ENCODE measurements at places on chromosomes 13 and 19.

DNA sequence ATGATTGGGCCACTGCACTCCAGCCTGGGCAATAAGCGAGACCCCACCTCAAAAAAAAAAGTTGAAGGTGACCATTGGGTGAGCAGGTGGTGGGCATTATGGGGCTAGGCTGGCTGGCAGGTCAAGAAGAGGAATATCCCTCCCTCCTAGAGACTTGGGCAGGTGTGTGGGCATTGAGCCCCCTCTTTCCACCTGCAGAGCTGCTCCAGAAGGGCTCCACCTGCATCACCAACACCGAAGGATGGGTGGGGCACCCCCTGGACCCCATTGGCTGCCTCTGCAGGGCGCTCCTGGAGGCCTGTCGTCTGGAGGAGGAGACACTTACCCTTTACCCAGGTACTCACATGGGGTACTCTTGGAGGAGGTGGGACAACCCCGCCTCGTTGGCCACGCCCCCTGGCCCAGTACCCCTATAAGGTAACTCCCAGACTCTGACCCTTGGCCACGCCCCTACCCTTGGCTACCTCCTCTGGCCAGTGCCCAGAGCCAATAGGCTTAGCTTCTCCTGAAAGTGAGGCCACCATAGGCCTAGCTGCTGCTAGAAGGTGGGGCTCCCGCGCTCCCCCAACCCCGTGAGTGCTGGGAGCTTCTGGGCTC is 21.9 kb downstream of the ZSWIM4 start:
- DNase-seq, result no peak

DNA sequence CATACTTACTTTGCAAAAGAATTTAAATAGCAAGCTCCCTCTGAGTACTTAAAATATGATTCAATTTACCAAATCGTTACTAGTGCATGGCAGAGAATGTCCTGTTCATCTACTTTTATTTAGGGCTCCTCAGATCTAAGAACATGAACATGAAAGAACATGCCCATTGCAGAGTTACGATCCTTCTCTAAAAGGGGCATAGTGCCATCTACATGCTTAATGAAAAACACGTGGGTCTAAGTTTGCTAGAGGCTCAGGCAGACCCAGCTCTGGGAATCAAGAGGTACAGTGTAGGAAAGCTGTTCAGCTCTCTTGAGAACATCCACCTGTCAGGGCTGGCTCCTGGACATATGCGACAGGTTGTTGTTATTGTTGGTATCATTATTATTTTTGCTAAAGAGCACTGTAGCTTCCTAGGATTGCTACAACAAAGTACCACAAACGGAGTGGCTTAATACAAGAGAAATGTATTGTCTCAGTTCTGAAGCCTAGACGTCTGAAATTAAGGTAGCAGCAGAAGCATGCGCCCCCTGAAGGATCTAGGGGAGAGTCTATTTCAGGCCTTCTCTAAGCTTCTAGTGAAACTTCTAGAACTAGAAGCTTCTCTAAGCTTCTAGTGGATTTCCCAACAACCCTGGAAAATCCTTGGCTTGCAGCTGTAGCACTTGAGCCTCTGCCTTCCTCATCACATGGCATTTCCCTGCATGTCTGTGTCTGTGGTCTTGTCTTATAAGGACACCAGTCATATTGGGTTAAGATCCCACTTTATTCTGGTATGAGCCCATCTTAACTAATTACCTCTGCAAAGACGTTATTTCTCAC is 133.9 kb downstream of the DCT start:
- DNase-seq, result no peak

GRCh38 chr19:7552781-7553180 is 17.3 kb downstream of the PNPLA6 start:
- DNase-seq, result no peak

DNA sequence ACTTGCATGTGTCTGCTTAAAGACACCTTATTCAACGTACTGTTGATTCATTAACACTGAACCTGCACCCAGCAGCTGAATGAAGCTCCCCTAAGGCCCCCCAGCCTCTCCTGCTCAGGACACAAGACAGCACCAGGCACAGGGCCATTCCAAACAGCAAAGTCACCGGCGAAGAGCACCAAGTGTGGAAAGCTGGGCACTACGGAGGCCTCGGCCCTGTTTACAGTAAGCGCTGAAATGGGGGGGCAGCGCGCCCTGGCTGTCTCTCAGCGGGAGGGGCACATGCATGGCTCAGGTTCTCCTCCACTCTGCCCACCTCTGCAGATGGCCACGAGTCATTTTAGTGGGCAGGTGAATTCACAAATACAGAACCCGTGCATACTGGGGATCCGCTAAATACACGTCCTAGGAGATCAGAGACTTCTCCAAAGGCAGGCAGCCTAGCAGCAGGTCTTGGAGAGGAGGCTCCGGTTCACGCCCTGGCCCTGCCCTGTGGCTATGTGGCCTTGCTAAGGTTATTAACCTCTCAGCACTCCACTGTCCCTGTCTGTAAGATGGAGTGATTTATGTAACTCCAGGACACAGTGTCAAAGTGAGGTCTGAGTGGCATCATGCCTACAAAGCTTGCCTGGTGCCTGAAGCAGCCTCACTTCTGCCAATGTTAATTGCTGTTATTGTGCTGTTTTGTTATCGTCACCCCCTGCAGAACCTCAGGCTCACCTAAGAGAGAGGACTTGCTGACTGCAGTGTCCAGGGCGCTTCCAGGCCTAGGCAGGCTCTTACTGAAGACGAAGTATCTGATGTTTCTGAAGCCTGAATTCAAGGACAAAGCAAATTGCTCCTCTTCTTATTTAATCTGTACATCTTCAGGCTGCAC is 207.4 kb upstream of the SOX1 start:
- DNase-seq, result no peak

- DNase-seq, result no peak
Measured at GRCh38 chr13:21882766-21883165, 211.9 kb downstream of the FGF9 start.

GRCh38 chr13:95763601-95764000 is 86.7 kb downstream of the DNAJC3 start:
- no peak for DNase-seq

GRCh38 chr19:49741210-49741844 is 21.8 kb downstream of the TSKS start:
- no peak for DNase-seq

GRCh38 chr19:55459950-55460657 is 1.3 kb downstream of the ISOC2 start:
- no peak for DNase-seq

- no peak for DNase-seq
Measured at GRCh38 chr13:99224021-99224420, 23.4 kb downstream of the UBAC2 start.

DNA sequence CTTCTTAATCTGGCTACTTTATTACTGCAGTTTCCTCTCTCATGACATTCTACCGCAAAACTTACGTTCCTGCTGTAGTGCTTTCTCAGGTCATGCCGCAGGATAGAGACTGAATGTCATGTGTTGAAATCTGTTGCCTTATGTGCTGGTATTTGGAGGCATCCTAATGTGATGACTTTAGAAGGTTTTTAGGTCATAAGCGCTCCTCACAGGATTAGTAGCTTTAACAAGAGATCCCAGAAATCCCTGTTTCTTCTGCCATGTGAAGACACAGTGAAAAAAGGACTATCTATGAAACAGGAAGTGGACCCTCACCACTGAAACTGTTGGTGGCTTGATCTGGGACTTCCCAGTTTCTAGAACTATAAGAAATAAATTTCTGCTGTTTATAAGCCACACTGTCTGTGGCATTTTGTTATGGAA is 209.3 kb downstream of the LACC1 start:
- DNase-seq, result no peak

GRCh38 chr19:44818466-44819031 is 9.6 kb downstream of the BCAM start:
- no peak for DNase-seq

- DNase-seq, result no peak
Measured at GRCh38 chr19:28987177-28987576, 225.8 kb downstream of the UQCRFS1 start.

DNA sequence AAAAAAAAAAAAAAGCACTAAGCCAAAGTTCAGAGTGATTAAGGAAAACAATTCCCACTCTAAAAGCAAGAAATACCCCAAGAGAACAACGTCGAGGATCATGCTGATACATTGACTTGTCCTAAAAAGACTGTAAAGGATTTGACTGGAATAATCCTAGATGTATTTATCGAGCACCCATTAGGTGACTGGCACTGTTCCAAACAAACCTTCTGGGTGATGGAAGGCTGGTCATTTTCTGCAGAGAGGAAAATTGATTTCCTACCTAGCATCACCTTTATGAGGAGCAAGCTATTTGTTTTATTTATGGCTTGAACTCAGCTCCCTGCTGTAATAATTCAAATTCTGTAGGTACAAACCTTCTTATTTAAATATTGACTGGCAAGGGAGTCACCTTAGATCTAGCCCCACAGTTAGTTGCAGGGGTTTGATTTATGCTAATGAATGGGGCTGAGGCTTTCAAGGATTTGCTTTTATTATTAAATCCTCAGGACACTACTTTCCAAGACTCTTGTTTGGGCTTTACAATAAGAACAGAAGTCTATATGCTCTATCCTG is 471.0 kb downstream of the OLFM4 start:
- no peak for DNase-seq

GRCh38 chr13:40969169-40969901 is 49.8 kb downstream of the ELF1 start:
- no peak for DNase-seq

- DNase-seq, result no peak
Measured at GRCh38 chr19:22622901-22623840, 11.0 kb upstream of the ZNF492 start.

DNA sequence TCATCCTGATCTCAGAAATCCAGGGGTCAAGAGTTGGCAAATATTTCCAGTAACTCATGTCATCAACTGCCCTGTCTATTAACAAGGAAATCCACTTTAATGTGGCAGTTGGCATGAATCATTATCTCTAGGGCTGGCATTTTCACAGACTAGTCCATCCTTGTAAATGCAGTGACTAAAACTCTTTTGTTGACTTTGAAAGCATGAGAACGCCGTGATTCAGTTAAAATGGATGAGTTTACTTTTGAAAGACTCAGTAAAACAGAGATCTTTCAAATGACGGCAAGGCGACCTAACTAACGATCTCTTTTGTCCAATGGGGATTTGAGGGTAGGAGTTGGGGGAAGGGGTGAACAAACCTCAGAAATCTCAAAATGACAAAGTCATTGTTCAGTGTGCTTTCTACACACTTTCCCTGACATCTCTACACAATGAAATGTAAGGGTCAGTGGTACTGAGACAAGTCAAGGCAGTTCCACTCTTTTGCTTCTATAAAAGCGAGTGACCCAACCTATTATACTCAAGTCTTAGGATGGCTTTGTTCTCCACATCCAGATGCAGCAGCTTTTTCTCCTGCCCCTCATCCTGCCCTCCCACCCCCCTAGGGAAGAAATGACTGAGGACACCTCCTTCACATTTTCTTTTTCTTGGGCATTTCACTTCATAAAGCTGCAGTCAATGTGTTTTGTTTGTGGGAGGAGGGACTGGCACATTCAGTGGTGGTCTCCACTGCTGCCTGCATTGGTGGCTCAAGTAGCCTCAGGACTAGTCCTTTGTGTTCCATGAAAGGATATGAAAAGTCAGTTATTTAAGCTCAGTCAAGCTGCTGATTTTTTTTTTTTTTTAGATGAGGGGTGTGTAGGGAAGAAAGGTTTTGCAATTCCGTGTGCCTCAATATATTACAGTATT is 200.5 kb downstream of the ABCC4 start:
- DNase-seq, result no peak
